NCI-H1417 treated with DMSO at 0.1 percent for 48 hours (cell line): ENCODE measurements at places on chromosomes 2 and 18.

DNA sequence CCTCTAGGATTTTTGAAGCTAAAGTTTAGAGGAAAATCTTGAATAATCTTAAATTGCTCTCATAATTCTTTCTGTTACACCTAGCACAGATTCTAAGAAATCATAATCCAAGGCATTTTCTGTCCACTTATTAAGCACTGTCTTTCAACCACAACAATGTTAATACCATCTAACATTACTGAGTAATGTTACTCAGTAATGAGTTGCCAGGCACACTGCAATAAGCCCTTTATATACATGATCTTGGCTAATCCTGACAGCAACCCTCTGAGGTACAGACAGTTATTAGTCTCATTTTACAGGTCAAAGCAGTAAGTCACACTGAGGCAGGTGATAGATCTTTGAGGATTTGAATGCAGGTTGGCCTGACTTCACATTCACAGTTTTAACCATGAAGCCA is 291.9 kb downstream of the ALK start:
- no peak for DNase-seq

DNA sequence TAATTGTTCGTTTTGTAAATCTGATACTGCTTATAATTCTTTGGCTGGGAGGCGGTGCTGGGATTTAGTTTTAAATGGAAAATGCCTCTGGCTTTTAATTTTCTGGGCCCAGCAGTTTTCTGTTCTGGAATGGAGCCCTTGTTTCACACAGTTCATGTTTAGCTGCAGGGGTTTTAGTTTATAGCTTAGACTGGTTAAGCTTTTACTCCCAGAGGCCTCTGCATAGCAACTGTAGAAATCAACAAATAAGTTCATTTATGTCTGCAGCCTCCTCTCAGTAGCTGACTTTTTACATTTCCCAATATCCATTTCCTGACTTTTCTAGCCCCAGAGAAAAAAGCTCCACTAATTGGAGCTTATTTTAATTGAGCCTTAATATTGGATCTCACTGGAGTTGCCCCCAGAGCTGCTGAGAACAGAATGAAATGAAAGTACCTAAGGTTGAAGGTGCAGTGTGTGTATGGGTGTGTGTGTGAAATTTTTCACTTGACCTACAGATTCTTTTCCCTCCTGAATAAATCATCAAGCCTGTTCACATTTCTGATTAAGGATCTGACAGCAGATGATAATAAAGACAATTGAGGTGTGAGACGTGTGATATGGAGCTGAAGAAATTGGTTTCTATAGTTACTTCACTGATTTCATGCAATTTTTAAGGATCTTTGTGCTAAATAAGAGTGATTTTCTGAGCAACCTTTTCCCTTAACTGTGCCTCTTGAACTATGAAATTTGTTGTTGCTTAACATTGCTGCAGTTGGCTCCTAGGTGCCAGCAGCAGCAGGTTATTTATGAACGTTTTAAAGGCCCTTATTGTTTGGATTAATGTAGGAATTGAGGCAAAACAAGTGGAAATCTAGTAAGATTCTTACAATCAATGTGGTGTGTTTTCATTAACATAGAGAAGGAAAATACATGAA is 109.6 kb downstream of the TAF4B start:
- no peak for DNase-seq

- no peak for DNase-seq
Measured at GRCh38 chr2:64143169-64144056, 807 bp downstream of the PELI1 start.

GRCh38 chr2:174914853-174915760 is 90.1 kb downstream of the CHN1 start:
- no peak for DNase-seq

DNA sequence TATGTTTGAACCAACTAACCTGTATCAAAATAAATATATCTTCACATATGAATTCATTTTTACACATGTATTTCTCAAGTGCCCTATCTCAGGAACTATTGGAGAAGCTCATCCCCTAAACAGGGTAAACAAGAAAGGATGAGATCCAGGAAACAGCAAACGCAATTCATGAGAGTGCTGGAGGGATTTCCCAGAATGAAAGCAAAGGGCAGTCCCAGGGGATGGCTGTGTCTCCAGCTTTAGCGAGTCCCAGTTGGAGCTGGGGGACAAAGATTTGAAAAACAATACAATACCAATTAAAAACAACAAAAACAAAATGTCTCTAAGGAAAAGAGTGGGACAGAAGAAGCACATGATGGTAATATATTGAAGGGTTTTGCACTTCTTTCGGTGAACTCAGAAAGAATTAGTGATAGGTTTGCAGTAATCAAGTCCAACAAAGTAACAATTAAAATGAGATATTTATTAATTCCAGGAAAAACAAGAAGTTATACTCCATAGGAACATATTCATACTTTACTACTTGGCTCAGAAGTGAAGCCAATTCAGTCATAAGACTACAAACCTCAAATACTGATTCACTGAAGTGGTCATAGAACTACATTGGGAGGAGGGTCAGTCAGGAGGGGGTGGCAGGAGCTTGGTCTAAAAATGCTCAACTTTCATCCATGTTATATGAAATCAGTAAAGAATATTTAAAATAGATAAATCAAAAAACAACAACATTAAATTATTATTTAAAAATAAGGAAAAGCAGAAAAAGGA is 73.1 kb upstream of the PDE1A start:
- DNase-seq: no peak
